ENCODE measurements at places on chromosomes 2 and 18. TPM values are rescaled to one million over a fixed set of nuclear protein-coding genes. Genes with fewer than 3 reads are reported as not detected.

UPP2 gene
- not detected for total RNA-seq

NEU2 gene
- total RNA-seq = not detected

PAIP2B gene
- 53.2 TPM for total RNA-seq

REEP1 gene
- 24.8 TPM for total RNA-seq

- H3K36me3 ChIP-seq = no peaks in the 10 kb centered on the region
- no peaks in the 10 kb centered on the region for H3K4me1 ChIP-seq
- H3K4me3 ChIP-seq = no peak overlapping the region
- H3K27ac ChIP-seq = no peak overlapping the region
- DNase-seq = no peak
These were observed 594.8 kb upstream of the ZEB2 start for GRCh38 chr2:145114726-145115125.

DNA sequence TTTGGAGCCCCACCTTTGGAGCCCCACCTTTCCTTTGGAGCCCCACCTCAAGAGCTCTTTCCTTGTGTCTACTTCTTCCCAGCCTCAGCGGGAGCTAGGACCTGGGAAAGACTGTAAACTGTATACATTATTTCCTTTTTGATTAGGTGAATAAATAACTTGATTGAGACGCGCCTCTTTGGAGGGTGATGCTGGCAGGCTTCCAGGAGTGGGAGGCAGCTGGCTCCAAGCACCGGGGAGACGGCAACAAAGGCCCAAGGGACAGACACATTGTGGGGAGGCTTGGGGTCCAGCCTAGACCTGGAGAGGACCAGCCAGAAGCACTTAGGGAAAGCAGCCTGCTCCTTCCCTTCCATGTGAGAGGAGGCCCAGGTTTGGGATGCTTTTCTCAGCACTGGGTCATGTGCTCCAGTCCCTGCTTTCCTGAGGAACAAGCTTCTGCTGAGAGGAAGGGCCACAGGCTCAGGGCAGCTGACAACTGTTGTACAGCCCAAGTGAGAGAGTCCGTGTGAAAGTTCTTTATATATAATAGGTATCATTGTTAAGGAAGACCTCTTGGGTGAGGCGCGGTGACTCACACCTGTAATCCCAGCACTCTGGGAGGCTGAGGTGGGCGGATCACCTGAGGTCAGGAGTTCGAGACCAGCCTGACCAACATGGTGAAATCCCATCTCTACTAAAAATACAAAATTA, 297.2 kb upstream of the SLC14A2 start:
- no peak overlapping the region for H3K27ac ChIP-seq
- H3K4me3 ChIP-seq = no peak overlapping the region
- no peaks in the 10 kb centered on the region for H3K4me1 ChIP-seq
- H3K27me3 ChIP-seq = no peaks in the 10 kb centered on the region
- no peaks in the 10 kb centered on the region for H3K36me3 ChIP-seq

DNA sequence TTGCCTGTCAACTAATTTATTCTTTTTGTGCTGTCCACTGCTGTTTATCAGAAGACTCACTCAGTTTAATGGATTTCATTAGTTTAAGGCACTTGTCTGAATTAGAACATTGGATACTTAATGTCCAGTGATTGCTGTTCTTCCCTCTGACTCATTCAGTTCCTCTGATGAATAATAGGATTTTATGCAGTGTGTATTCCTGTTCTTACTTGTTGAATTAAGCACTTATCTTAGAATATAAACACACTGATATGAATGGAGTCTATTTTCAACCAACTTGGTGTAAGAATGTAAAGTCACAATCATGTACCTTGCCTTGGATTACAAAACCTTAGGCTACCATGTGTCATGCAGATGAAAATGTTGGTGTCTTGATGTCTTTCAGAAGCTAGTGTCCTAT, 87.0 kb upstream of the PROKR1 start:
- H3K4me1 ChIP-seq = no peaks in the 10 kb centered on the region
- no peak overlapping the region for H3K4me3 ChIP-seq
- H3K27ac ChIP-seq = no peak overlapping the region
- H3K36me3 ChIP-seq = no peaks in the 10 kb centered on the region

- DNase-seq = peak; percentile 71
- H3K4me3 ChIP-seq = no peak overlapping the region
- H3K27ac ChIP-seq = no peak overlapping the region
- no peaks in the 10 kb centered on the region for H3K4me1 ChIP-seq
These were observed 17.3 kb upstream of the AGXT start for GRCh38 chr2:240851078-240851991.

DNA sequence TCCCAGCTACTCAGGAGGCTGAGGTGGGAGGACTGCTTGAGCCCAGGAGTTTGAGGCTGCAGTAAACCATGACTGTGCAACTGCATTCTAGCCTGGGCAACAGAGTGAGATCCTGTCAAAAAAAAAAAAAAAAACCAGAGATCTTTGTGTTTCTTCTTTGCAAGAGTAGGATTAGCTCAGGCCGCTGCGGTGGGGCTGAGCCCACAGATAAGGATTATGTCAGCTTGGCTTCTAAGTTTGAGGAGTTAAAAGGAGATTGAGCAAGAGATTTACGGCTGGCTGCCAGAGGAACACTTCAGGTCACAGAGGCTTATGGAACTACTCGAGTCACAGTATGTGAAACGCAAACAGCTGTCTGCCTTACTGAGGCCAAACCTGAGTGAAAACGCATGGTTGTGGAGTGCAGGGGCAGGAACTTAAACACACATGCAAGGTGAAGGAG, 146.7 kb upstream of the L3MBTL4 start:
- no peaks in the 10 kb centered on the region for H3K36me3 ChIP-seq
- no peak overlapping the region for H3K27ac ChIP-seq
- no peaks in the 10 kb centered on the region for H3K27me3 ChIP-seq
- no peaks in the 10 kb centered on the region for H3K4me1 ChIP-seq
- no peak overlapping the region for H3K4me3 ChIP-seq

DNA sequence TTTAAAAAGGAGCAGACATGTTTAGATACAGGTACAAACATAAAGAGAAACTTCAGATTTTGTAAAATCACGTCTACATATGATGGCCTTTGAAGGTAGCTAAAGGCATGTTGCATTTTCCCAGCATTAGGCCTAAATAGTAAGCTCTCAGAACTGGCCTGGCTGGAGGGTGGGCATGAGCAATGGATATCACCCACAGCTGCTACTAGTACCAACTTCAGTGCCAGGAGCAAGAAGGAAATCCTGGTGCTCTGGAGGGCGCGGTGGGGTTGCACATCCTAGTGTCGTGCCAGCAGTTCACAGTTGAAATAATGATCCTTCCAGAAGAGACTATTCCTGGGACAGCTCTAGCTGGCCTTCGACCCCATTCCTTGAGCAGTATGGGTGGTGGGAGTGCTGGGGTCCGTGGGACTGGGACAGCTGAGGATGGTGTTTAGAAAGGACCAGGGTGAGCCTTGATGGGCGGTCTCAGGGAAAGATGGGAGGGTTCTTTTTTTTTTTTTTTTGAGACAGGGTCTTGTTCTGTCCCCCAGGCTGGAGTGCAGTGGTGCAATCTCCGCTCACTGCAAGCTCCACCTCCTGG, 4.9 kb downstream of the DES start:
- DNase-seq = no peak
- H3K27me3 ChIP-seq = peaks cover 20% of the 10 kb centered on the region
- peak overlapping the region; percentile 41 for H3K4me3 ChIP-seq
- peaks cover 8% of the 10 kb centered on the region for H3K4me1 ChIP-seq
- no peak overlapping the region for H3K27ac ChIP-seq

DNA sequence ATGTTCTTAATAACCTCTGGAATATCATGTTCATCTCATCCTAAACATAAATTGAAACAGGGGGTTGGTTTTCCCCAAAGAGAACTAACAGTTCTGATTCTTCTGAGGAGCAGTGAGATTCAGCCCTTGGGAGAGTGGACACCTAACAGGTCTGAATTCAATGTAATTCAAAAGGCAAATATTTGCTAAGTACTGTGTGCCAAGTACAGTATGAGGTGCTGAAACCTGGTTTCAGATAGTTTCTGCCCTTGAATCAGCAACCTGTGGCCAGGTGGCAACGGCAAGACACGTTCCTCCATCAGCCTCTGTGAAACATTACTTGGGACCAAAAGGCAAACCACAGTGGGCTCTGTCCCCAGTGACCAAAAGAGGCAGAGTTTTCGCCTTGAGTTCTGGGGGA, 1.3 kb downstream of the LRRC30 start:
- H3K27me3 ChIP-seq = no peaks in the 10 kb centered on the region
- H3K36me3 ChIP-seq = no peaks in the 10 kb centered on the region
- H3K4me3 ChIP-seq = no peak overlapping the region
- no peak for DNase-seq
- H3K4me1 ChIP-seq = peaks cover 21% of the 10 kb centered on the region

DNA sequence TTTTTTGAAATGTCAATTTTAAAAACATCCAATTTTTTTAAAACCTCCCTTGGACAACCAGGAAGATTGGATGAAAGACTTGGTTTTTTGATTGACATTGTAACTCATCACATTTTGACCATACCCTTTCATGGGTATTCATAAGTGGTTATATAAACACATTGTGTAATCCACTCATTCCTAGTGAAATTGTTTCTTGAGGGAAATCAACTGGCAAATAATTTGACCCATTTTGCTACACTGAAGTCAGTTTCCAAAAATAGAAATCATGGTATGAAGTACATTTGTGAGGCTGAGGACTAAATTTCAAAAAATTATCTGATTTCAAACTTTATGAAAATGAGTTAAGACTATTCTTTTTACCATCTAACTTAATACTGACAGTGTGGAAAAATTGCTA, 31.5 kb downstream of the FBXO48 start:
- H3K4me3 ChIP-seq = no peak overlapping the region
- H3K4me1 ChIP-seq = peaks cover 27% of the 10 kb centered on the region
- H3K36me3 ChIP-seq = no peaks in the 10 kb centered on the region
- no peak for DNase-seq
- no peaks in the 10 kb centered on the region for H3K27me3 ChIP-seq
- no peak overlapping the region for H3K27ac ChIP-seq

- no peak for DNase-seq
- H3K4me3 ChIP-seq = no peak overlapping the region
- H3K27ac ChIP-seq = no peak overlapping the region
- no peaks in the 10 kb centered on the region for H3K36me3 ChIP-seq
These were observed 46.4 kb upstream of the GULP1 start for GRCh38 chr2:188245230-188245629.

GRCh38 chr2:172671501-172671900, 64.1 kb upstream of the RAPGEF4 start:
- no peaks in the 10 kb centered on the region for H3K27me3 ChIP-seq
- no peak overlapping the region for H3K27ac ChIP-seq
- no peak for DNase-seq
- H3K4me3 ChIP-seq = no peak overlapping the region

DNA sequence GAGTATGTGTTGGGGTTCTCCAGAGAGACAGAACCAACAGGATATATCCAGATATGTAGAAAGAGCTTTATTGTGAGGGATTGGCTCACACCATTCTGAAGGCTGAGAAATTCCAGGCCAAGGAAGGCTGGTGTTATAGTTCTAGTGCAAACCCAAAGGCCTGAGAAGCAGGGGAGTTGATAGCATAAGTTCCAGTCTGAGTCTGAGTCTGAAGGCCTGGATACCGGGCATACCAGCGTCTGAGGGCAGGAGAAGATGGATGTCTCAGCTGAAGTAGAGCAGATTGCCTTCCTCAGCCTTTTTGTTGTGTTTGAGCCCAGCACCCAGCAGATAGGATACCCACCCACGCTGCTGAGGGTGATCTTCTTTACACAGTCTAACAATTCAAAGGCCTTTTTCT, 211.7 kb upstream of the RASGRP3 start:
- H3K36me3 ChIP-seq = peaks cover 8% of the 10 kb centered on the region
- H3K27ac ChIP-seq = no peak overlapping the region
- no peak for DNase-seq
- H3K4me1 ChIP-seq = no peaks in the 10 kb centered on the region
- H3K27me3 ChIP-seq = no peaks in the 10 kb centered on the region

DNA sequence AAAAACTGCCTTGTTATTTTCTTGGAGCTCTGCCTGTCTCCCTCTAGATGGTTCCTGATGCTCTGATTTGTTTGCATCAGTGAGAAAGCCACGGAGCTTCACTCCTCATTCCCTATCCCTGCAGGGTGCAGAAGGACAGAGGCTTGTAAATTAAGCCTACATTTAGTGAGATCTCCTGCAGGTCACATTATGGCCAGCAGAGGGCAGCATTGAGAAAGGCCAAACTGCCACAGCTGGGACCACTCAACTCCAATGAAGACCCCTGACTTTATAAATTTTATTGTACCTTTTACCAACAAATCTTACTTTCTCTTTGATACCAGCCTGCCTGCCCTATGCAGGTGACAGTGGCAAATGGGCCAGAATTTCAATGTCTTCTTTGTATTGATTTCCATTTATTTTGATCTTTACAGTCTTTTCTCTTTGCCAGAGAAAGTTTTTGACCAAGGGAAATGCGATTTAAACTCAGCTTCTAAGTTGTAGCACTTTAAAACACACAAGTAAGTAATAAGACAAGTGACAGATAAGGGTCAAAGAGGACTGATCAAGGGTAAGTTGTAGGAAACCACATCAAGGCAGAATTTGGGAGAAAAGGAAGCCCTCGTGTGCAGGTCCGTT, 1029.1 kb upstream of the KLHL29 start:
- H3K27me3 ChIP-seq = no peaks in the 10 kb centered on the region
- H3K27ac ChIP-seq = no peak overlapping the region
- no peak overlapping the region for H3K4me3 ChIP-seq
- no peaks in the 10 kb centered on the region for H3K36me3 ChIP-seq
- peak; percentile 15 for DNase-seq

GRCh38 chr2:137262594-137262993, 497.2 kb downstream of the THSD7B start:
- no peak overlapping the region for H3K4me3 ChIP-seq
- H3K36me3 ChIP-seq = no peaks in the 10 kb centered on the region
- H3K27ac ChIP-seq = no peak overlapping the region
- no peaks in the 10 kb centered on the region for H3K27me3 ChIP-seq
- DNase-seq = no peak
- H3K4me1 ChIP-seq = no peaks in the 10 kb centered on the region

DNA sequence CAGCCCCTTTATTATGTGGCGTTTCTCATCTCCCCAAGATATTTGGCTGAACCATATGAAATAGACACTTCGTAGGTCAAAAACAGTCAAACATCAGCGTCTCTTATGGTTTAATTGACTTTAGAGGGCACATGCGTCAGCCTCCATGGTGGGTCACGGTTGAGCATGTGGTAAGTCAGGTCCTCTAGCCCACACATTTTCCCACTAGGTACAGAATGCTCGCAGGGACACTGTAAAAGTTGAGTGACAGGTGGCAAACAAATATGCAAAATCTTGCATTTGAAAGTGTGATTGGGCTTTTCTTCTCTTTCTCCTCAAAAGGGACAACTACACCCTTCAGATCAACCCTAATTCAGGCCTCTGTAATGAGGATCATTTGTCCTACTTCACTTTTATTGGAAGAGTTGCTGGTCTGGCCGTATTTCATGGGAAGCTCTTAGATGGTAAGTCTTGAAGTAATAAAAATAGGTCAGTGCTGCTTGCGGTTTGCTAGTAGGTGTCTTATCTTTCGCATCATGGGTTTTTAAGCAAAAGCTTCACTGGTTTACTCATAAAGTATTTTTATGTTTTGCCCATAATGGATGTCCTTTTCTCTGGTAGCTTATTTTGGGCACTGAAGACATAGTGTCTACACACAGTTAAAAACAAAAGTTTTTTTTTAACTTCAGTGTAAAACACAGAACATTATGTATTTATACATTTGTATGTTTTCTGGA, 261.3 kb downstream of the ALPK2 start:
- no peaks in the 10 kb centered on the region for H3K4me1 ChIP-seq
- no peaks in the 10 kb centered on the region for H3K27me3 ChIP-seq
- no peak overlapping the region for H3K27ac ChIP-seq
- H3K36me3 ChIP-seq = peaks cover 90% of the 10 kb centered on the region

GRCh38 chr2:10493634-10494281, 45.6 kb upstream of the ODC1 start:
- H3K27me3 ChIP-seq = peaks cover 3% of the 10 kb centered on the region
- no peaks in the 10 kb centered on the region for H3K36me3 ChIP-seq
- H3K27ac ChIP-seq = no peak overlapping the region

Data from heart left ventricle (tissue), 16 donors.